Fibroblast of the aortic adventitia (primary cell): ENCODE measurements at places on chromosomes 11 and 22.

- DNase-seq = no peak
Measured at GRCh38 chr11:94946812-94947211, 26.5 kb downstream of the CWC15 start.

DNA sequence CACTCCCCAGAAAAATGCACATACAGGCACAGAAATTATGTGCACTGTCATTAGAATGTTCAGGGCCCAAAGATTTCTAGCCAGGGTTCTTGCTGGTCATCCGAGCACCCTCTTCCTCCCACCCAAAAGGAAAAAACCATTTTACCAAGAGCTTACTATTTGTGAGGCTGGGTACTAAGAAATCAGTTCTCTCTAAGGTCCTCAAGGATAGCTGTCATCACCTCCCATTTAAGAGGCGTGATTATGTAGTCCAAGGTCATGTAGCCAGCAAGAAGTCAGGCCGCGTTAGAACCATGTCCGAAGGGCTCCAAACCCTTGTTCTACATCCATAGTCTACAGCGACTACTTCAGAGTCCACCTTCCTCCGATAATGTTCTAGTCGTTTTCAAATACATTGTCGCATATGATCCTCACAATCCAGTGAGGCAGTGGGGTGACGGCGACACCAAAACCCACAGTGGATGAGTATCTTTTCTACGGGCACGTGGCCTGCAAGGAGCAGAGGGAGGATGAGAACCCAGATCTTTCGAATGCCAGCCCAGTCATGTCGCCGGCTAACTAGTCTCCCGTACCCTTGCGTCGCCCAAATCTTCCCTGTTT, 634 bp downstream of the TIMM8B start:
- DNase-seq = no peak

- DNase-seq = peak; percentile 76
Measured at GRCh38 chr11:122334546-122335339, 218.7 kb upstream of the BLID start.

- peak; percentile 67 for DNase-seq
Measured at GRCh38 chr11:13152736-13153541, 124.7 kb upstream of the BMAL1 start.

GRCh38 chr11:2314525-2315394, 12.9 kb downstream of the TSPAN32 start:
- peak; percentile 96 for DNase-seq

GRCh38 chr11:95239871-95240649, 9.1 kb upstream of the SESN3 start:
- no peak for DNase-seq

DNA sequence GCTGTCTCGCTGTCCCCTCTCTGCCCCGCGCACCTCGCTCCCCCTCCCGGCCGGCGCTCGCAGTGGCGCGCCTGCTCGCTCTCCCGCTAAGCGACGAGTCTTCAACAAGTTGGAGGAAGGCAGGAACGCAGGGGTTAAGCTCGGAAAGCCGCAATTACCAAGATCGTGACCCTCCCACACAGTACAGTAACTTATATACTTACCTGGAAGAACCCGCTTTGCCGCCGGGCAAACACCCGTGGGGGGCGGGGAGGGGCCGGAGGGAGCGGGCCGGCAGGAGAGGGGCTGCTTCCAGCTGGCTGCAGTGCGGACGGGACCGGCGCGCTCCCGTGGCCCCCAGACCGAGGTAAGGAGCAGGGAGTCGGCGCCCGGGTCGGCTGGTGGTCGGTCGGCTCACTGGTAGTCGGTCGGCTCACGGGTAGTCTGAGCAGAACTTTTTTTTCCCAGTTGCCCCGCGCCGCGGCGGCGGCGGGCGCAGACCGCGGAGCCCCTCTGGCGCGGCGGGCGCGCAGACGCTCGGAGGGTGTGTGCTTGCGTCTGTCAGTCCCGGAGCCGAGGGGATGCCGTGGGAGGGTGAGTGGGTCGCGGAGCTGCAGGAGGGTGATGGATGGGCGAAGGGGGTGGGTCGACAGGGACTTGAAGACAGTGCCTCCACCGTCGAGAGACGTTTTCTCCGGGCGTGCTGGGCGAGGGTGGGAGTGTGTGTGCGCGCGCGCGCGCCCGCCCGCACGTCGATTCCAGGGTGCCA, 101.2 kb upstream of the HSD17B12 start:
- DNase-seq = peak; percentile 9

GRCh38 chr11:50098186-50098725, 65.6 kb downstream of the OR4C45 start:
- no peak for DNase-seq

- no peak for DNase-seq
Measured at GRCh38 chr22:25656724-25657123, 85.3 kb upstream of the MYO18B start.

DNA sequence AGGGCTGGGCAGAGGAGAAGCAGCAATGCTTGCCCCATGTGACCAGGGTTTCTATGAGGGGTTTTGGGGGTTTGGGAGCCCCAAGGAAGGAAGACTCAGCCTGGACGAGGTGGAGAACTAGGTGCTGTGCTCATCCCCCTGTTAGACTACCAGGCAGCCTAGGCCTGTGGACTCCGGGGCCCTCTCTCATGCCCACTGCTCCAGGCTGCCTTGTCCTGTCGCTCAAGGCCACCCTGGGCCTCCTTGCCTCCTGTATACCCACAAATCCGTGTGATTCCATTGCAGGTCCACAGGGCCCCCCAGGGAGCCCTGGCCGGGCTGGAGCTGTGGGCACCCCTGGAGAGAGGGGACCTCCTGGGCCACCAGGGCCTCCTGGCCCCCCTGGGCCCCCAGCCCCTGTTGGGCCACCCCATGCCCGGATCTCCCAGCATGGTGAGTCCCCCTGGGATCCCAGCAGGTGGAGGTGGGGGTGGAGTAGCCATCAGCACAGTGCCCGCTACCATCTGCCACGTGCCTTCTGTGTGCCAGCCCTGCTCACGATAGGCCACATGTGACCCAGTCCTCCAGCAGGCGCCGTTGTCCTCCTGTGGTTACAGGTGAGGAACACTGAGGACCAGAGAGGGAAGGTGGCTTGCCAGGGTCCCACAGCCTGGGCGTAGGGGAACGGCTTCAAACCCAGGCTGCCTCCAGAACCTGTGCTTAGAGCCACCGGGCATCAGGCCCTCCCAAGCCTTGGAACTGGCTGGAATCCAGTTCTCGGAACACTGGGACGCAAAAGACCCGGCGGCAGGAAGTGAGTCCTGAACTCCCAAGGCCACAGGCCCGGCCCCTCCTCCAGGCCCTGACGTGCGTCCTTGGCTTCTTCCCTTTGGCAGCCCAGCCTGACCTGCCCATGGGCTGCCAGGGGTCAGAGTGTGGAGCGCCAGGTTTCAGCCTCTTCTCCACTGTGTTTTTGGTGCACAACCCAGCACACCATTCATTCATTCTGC, 26.6 kb downstream of the EMID1 start:
- no peak for DNase-seq

- peak; percentile 45 for DNase-seq
Measured at GRCh38 chr11:1382831-1383607, 6.7 kb upstream of the BRSK2 start.
